ENCODE measurements at places on chromosomes 5 and 9.

- no peak for DNase-seq
Observed at GRCh38 chr5:150809363-150809762, 30.8 kb downstream of the SMIM3 start.

GRCh38 chr5:107028938-107029337 lies 641.8 kb downstream of the EFNA5 start:
- DNase-seq, result no peak

- DNase-seq, result no peak
Observed at GRCh38 chr9:80143899-80144298, 572.1 kb downstream of the TLE4 start.

GRCh38 chr9:123341816-123342215 lies 14.2 kb upstream of the CRB2 start:
- DNase-seq, result no peak

GRCh38 chr5:175564716-175565115 lies 86.4 kb downstream of the SFXN1 start:
- DNase-seq, result no peak

DNA sequence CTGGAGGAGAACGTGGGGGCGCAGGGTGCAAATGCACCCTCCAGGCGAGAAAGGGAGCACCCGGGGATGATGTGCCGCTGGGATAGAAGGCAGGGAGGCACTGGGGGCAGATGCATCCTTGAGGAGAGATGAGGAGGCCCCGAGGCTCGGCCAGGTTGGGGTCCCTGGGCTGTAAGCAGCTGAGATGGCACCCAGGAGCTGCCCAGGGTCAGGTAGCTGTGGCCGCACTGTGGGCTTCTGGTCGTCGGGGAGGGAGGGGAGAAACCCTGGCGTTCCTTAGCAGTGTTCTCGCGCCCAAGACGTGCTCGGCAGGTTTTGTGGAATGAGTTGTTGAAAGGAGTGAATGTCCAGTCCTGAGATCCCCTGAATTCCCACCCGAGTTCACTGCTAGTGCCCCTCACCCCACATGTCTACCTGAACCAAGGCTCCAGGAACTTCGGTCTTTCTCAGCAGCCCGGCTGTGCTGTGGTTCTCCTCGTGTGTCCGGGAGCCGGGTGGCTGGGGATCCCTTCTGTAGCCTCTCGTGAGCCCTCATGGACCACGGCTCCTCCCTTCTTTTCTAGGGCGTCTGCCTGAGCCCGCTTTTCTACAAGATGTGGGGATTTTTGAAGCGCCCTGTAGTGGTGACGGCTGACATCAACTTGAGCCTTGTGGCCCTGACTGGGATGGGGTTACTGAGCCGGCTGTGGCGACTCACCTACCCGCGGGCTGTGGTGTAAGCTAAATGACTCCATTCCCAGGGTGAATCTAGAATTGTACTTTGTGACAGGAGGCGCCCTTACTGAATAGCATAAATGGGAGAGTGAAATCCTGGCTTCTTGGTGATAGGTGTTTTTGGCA lies 1.1 kb downstream of the POMT1 start:
- peak; percentile 37 for DNase-seq
